Right hindlimb (tissue), 1 donor: ENCODE measurements at places on chromosomes 12 and 14.

DNA sequence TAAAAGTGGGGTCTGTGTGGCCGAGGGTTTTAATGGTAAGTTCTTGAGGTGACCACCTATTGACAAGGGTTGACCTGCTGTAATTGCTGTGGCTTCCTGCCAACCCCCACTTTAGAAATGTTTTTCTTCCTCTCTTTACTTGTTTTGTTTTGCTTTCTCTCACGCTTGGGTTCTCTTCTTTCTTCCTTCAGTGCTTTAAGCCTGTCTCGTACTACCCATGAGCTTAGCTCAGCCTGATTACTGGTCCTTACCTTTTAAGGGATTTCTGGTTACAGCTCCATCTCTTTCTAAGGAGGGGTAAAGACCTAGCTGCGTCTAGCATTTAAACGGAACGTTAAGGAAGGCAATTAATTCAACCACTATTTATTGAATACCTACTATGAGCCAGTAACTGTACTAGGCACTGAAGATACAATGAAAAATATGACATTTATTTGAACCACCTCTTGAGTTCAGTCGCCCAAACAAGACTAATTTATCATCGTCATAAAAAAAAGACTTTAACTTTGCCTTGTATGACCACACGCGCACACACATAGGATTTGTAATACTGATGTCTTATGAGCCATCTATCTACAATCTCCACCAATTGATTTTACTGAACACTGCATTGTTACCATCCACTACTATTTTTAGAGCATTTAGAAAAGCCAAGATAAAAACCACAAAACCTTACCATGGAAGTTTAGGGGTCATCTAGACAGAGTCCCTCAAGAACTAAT is 888 bp upstream of the PPP1R12A start:
- no peak for DNase-seq

- DNase-seq: no peak
Measured at GRCh38 chr12:40028296-40028695, 77.6 kb downstream of the SLC2A13 start.

DNA sequence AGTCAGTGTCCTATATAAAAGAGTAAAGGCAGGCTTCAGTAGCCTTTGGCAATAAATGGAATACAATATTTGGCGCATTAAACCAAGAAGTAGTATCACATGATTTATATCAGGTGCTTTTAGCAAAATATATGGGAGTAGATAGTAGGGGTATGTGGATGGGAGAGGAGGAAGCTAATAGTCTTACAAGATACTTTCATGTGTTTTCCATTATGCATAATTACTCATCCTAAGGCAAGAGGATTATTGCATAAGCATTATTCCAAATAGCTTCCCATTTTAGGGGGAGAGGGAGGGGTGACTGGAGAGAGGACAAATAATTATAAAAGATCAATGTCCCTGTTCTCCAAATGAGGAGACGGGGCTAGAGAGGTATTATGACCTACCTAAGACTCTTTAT is 104.3 kb downstream of the DUSP6 start:
- DNase-seq: no peak

DNA sequence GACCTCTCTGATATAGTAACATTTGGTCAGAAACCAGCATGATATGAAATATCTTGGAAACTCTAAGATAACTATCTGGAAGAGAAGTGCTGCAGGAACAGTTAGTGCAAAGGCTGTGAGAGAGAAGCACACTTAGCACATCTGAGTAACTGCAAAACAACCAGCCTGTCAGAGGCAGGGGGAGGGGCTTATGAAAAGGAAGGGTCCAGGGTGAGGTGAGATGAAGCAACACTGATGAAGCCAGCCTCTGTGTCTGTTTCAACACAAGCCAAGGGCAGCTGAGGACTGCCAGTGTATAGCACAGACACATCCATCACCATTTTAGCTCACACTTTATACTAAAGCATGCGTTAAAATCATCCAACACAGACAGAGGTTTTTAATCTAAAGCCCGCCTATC is 37.4 kb upstream of the OVCH1 start:
- DNase-seq: no peak

DNA sequence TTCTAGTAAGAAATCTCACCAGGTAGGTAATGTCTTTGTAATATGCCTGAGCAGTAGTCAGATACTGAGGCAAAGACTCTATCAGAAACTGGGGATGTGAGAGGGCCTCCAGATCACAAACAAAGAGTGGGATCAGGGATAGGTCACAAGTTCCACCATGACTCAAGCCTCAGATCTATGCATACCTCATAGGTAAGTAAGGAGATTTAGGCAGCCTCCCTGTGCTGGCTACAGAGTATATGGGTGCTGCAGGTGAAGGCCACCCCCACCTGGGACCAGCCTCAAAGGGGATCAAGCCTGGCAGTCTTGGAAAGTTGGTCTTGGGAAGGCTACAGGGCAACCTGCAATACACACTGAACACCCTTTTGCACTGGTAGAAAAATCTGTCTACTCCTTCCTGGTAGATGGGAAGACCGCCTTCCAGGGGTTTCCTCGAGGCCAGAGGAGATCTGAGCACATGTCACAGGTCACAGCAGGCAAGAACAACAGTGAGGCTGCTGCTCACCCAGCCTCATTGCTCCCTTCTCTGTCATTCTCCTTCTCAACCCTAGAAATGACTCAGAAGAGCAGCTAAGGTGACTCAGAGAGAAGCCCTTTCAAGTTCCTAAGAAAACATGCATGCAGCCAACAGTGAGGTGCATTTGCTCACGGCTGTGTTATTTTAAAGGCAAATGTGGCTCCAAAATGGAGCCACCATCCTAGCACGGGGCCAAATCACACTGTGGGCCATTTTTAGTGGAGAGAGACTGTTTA is 143.4 kb upstream of the CDKN3 start:
- DNase-seq: no peak

GRCh38 chr14:37695866-37696265 is 100.4 kb downstream of the TTC6 start:
- DNase-seq: no peak

DNA sequence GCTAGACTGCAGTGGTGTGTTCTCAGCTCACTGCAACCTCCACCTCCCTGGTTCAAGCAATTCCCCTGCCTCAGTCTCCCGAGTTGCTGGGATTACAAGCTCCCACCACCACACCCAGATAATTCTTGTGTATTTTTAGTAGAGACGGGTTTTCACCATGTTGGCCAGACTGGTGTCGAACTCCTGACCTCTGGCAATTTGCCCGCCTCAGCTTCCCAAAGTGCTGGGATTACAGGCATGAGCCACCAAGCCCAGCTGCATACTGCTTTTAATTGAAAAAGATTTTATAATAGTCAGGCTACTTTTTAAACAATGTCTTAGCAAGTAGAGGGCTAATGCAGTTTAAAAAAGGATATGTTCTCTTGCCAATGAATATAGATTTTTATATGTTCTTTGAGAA is 668.9 kb downstream of the SLC6A15 start:
- DNase-seq: no peak

DNA sequence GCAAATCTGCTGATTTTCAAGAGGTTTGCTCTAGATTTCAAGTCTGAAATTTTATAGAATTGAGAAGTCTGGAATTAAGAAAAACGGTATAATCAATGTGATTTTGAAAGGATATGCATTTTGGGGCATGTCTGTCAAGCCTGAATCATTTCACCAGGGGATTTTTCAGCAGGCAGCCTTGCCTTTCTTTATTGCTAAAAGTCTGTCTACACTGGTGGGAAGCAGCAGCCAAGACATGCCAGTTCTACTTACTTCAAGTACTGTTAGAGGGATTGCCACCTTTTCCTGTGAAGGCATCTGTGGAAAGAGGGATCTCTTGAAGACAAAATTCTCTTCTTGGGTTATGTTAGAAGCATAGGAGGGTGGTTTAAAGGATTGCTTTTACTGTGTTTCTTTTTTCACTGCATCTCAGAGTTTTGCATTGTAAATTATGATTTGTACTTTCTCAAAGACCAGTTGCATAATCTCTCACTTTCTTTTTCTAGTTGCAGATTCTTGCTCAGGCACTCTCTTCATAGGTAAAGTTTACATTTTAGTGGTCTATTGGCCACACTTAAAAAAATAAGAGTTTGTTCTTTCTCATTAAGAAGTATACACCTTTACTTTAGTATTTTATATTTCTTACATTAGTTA is 837.0 kb downstream of the GALC start:
- DNase-seq: no peak

GRCh38 chr12:102631274-102631673 is 150.9 kb upstream of the IGF1 start:
- DNase-seq: no peak

GRCh38 chr14:65200454-65200853 is 98.1 kb upstream of the MAX start:
- DNase-seq: no peak
